ENCODE measurements at places on chromosomes 1 and 21.
A peak's percentile ranks its signal among the peaks of the same experiment; 100 is the strongest.

DNA sequence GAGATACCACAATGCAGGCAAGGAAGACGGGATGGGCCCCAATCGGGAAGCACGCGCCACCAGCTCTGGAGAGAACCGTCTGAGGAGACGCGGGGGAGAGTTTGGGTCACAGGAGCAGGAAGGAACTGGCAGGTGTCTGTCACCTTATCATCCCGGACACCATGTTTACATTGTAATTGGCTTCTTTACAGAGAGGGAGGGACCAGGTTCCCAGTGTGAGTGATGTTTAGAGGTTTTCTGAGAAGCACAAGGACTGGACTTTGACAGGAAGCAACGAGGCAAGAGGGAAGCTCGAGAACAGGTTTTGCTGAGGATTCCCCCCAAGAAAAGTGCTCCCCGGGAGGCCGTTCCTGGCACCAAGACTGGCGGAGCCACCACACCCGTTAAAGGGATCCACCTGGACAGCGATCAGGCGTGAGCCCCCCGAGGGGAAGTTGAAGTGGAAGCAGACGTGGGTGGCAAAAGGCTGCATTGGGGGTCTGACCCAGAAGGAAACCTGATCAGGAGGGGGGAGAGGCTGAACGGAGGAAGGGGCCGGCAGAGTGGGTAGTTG, 957 bp downstream of the EPS15 start:
- DNase-seq = peak; percentile 45

- peak; percentile 10 for DNase-seq
Observed at GRCh38 chr1:246893191-246893939, 38.4 kb downstream of the AHCTF1 start.

GRCh38 chr1:244461245-244462071, at the start of gene CATSPERE:
Gene CATSPERE, plus strand, starts transcription at chr1:244461273. Its CDS starts 157 bp downstream, at chr1:244461430.
- DNase-seq = peak; percentile 92

DNA sequence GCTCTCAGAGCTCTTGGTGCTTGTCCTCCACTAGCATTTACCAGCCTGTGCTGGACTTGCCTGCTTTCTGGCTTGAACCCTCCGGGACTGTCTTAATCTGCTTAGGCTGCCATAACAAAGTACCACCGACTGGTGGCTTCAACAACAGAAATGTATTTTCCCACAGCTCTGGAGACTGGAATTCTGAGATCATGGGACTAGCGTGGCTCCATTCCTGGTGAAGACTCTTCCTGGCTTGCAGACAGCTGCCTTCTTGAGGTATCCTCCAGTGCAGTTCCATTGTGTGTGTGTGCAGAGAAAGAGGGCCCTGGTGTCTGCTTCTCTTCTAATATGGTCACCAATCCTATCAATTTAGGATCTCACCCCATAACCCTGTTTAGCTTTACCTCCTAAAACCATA, 22.0 kb upstream of the RCAN1 start:
- DNase-seq = no peak

- no peak for DNase-seq
Observed at GRCh38 chr1:245158913-245159312, 4.1 kb downstream of the KIF26B start.

- no peak for DNase-seq
Observed at GRCh38 chr1:21822349-21822748, 10.3 kb downstream of the LDLRAD2 start.

Data from iris pigment epithelial cell (primary cell).